ENCODE measurements at places on chromosomes 1 and 21.
A peak's percentile ranks its signal among the peaks of the same experiment; 100 is the strongest.

DNA sequence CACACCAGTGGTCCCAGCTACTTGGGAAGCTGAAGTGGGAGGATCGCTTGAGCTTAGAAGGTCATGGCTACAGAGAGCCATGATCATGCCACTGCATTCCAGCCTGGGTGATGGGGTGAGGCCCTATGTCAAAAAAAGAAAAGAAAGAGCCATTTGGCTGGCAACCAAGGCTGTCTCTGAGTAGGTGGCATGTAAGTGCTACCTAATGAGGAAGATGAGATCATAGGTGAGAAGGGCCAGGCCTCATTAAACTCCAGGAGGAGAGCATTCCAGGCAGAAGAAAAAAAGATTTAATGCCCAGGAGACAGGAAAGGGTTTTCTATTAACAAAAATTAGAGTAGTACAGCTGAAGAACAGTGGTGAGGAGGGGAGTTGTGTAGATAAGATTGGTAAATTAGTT lies 103.4 kb upstream of the ZNF678 start:
- no peak for DNase-seq
- peaks cover 8% of the 10 kb centered on the region for H3K27me3 ChIP-seq
- no peaks in the 10 kb centered on the region for H3K36me3 ChIP-seq
- H3K4me3 ChIP-seq: no peak overlapping the region
- H3K4me1 ChIP-seq: no peaks in the 10 kb centered on the region
- no peak overlapping the region for H3K27ac ChIP-seq

DNA sequence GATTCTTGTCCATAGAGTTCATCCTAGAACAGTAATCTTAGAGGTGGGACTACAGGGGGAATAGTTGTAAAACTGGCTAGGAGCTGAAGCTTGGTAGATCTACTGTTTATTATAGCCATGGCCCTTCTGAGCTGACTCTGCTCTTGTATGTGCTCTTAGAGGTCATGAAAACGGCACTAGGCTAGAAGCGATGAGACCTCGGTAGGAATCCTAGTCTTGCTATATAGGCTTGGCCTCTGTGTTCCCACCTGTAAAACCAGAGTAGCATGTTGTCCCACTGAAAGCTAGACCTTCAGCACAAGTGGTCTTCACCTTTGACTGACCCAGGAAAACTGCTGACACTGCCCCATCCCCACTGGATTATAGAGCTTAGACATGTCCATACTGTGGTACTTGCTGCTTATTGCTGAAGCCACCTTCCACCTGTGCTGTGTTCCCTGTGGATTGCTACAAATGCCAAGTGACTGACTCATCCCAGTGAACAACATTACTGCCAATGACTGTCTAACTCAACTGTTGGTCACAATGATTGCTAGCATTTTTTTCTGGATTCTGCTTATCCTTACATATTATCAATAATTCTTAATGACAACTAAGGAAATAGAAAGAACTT lies 23.0 kb upstream of the PIGC start:
- H3K27ac ChIP-seq: no peak overlapping the region
- H3K27me3 ChIP-seq: no peaks in the 10 kb centered on the region
- no peaks in the 10 kb centered on the region for H3K36me3 ChIP-seq
- H3K4me3 ChIP-seq: no peak overlapping the region
- H3K4me1 ChIP-seq: no peaks in the 10 kb centered on the region

DNA sequence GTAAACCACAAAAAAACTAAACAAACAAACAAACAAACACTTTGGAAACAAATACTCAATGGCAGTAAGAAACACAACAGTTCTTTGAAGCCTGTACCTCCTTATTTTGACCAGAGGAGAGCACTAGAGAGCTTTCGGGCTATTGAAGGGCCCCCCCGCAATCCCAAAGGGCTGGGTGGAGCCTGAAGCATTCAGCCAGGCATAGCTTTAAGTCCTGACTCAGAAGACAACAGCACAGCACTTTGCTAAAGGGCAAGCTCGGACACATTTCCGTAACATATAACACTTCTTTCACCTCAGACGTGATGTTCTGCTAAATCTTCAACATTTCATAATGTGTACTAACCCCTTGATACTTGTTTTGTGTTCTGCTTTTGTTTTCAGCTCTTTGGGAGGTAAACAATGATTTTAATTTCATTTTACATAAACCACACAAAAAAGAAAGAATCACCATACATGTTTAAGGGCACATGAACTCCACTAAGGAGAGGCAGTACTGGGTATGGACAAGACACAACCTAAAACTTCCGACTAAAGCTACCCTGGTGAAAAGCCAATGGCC lies 9.7 kb upstream of the SHCBP1L start:
- peak; percentile 57 for DNase-seq
- H3K4me1 ChIP-seq: no peaks in the 10 kb centered on the region
- H3K27ac ChIP-seq: no peak overlapping the region
- no peak overlapping the region for H3K4me3 ChIP-seq
- H3K27me3 ChIP-seq: peaks cover 2% of the 10 kb centered on the region

- peaks cover 10% of the 10 kb centered on the region for H3K4me1 ChIP-seq
- DNase-seq: no peak
- no peak overlapping the region for H3K27ac ChIP-seq
- H3K4me3 ChIP-seq: no peak overlapping the region
- no peaks in the 10 kb centered on the region for H3K36me3 ChIP-seq
- no peaks in the 10 kb centered on the region for H3K27me3 ChIP-seq
These were observed 112.2 kb downstream of the NEK7 start for GRCh38 chr1:198268784-198269645.

DNA sequence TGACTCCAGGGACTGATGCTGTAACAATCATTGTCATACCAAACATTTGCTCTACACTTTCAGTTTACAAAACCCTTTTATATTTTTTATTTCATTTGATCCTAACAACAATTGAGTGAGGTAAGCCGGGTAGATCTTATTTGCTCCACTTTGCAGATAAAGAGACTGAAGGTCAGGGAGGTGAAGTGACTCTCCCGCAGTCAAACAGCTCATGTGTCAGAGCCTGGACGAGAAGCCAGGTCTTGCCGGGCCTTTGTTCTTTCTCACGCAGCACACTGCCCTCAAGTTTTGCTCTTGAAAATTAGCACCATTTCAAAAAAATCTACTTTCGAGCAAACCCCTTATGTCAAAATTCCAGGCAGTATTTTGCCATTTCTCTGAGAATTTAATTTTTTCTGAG lies 65.2 kb downstream of the CD247 start:
- H3K27ac ChIP-seq: peak overlapping the region; percentile 77

Measured in activated CD4-positive, alpha-beta memory T cell treated with anti-CD3 and anti-CD28 coated beads for 36 hours (primary cell).